ENCODE measurements at places on chromosomes 6 and 20.

DNA sequence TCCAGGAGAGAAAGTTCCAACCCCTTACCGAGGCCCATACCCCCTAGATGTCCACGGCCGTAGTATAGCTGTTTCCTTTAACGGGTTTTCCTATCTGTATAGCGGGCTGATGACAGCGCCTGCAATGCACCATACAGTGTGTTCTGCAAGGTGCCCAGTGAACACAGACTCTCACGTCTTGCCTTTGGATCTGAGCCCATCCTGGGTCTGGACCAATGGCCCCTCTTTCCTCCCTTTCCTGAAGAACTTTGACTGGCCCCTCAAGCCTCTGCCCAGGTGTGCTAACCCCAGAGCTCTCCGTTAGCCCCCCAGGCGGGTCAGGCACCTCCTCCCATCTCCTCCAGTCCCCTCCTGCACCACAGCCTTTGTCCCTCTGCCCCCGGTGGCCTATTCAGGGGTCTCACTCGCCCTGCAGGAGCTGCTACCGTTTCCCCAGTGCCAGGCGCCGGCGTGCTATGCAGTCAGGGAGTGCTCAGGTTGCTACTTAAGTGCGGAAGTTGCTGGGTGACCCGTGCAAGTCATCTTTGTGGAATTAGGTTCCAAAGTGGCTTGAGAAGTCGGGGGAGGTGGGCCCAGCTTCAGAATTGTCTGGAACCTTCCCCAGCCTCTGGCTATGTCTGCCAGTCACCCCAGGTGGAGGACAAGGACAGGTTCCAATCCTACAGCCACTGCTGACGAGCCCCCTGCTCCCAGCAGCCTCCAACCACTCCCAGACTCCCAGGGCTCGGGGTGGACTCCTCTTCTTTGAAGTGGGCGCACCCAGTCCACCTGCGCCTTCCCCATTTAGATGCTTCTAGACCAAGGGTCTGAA lies 35.0 kb upstream of the ZBP1 start:
- DNase-seq: no peak

- DNase-seq: no peak
Observed at GRCh38 chr20:37911838-37912281, 8.9 kb downstream of the VSTM2L start.

DNA sequence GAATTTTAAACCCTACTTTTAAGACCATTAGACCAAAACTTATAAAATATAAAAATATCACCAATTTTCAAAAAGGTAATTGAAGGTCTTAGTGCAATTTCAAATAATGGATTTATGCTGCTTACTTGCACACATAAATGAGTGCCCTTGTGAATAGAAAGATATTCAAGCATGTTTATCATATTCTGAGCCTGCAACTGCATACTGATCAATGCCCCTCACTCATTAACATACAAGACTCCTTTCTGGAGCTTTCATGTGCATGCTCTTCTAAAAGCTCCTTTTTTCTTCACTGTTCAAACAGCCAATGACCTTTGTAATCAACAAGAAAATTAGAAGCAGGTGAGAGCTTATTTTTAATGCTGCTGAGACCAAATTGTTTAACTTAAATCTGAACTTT lies 1139.3 kb downstream of the HACE1 start:
- no peak for DNase-seq

GRCh38 chr6:35248300-35248699 lies 11.2 kb upstream of the ZNF76 start:
- peak; percentile 19 for DNase-seq

DNA sequence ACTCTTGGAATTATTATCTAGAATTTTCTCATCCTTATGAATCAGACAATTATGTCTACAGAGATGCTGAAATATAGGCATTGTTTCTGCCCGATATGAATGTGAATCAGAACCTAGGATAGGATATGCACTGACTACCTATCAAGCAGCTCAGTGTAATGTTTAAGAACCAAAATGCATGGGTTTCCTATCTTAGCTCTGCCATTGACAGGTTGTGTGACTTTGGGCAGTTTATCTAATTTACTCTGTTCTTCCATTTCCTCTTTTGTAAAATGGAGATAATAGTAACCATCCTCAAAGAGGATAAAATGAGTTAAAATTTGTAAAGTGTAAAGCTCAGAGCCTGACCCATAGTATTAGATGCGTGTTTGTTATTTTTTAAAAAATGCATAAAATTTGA lies 10.2 kb upstream of the AIG1 start:
- no peak for DNase-seq

GRCh38 chr6:146861716-146862115 lies 262.9 kb downstream of the ADGB start:
- DNase-seq: no peak

GRCh38 chr20:6719369-6719721 lies 48.1 kb upstream of the BMP2 start:
- no peak for DNase-seq

DNA sequence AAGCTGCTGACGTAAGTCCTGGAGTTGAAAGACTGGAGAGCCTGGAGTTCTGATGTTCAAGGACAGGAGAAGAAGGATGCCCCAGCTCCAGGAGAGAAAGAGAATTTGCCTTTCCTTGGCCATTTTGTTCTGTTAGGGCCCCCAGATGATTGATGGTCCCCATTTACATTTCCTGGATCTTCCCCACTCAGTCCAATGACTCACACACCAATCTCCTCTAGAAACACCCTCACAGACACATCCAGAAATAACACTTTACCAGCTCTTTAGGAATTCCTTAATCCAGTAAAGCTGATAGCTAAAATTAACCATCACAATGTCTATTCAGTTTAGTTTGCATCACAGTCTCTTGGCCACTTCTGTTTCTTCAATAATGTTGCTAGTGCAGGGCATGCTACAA lies 260.2 kb upstream of the IRAK1BP1 start:
- DNase-seq: no peak

GRCh38 chr20:63152322-63153253 lies 63.3 kb downstream of the YTHDF1 start:
- DNase-seq: no peak

- DNase-seq: no peak
Observed at GRCh38 chr6:91580635-91581034, 993.8 kb upstream of the MAP3K7 start.
